Neural cell (in vitro differentiated cells): ENCODE measurements at places on chromosomes 3 and 15. TPM values are rescaled to one million over a fixed set of nuclear protein-coding genes. Genes with fewer than 3 reads are reported as not detected.

Gene ADGRG7
- polyA plus RNA-seq: not detected in 2 replicates

Gene C3orf49
- polyA plus RNA-seq: not detected in 2 replicates

Gene TRH
- polyA plus RNA-seq: 2.6 TPM in 2 replicates

Gene LNP1
- 19.2 and 19.7 TPM in 2 replicates for polyA plus RNA-seq

Gene ALPK3
- 0.24 TPM in 1 of 2 replicates, not detected in the other for polyA plus RNA-seq

Gene SCN5A
- polyA plus RNA-seq: 0.24 TPM in 1 of 2 replicates, not detected in the other

Gene KBTBD8
- polyA plus RNA-seq: 4.7 and 5.0 TPM in 2 replicates

Gene CCR3
- not detected in 2 replicates for polyA plus RNA-seq

Gene RBPMS2
- polyA plus RNA-seq: not detected in 2 replicates

Gene DAZL
- 0.20 TPM in 1 of 2 replicates, not detected in the other for polyA plus RNA-seq

Gene KIF15
- polyA plus RNA-seq: 1.2 and 5.8 TPM in 2 replicates

Gene ELL3
- polyA plus RNA-seq: 2.2 TPM in 1 of 2 replicates, not detected in the other

Gene HOMER2
- 21.7 and 26.9 TPM in 2 replicates for polyA plus RNA-seq

Gene SLC12A1
- 0.54 and 0.67 TPM in 2 replicates for polyA plus RNA-seq

Gene FAM98B
- polyA plus RNA-seq: 8.9 and 12.7 TPM in 2 replicates

Gene SLC27A2
- 3.5 and 3.7 TPM in 2 replicates for polyA plus RNA-seq

Gene IQCF5
- polyA plus RNA-seq: not detected in 2 replicates

Gene MNS1
- not detected in 2 replicates for polyA plus RNA-seq

Gene ENTPD3
- polyA plus RNA-seq: 2.8 and 3.1 TPM in 2 replicates

Gene WDR93
- 0.41 TPM in 1 of 2 replicates, not detected in the other for polyA plus RNA-seq

Gene UACA
- 0.10 and 5.1 TPM in 2 replicates for polyA plus RNA-seq

Gene IFRD2
- 41.8 and 76.4 TPM in 2 replicates for polyA plus RNA-seq

Gene CNTN4
- polyA plus RNA-seq: 10.6 and 13.9 TPM in 2 replicates

Gene NCKIPSD
- polyA plus RNA-seq: 19.0 and 29.3 TPM in 2 replicates

Gene ZBED2
- polyA plus RNA-seq: not detected in 2 replicates

Gene HIGD2B
- polyA plus RNA-seq: not detected in 2 replicates

Gene TRIM42
- not detected in 2 replicates for polyA plus RNA-seq

Gene ZNF621
- 8.0 and 8.1 TPM in 2 replicates for polyA plus RNA-seq

Gene TMEM207
- 0.27 TPM in 1 of 2 replicates, not detected in the other for polyA plus RNA-seq

Gene ATOSA
- polyA plus RNA-seq: 64.0 and 74.2 TPM in 2 replicates

Gene SNX22
- polyA plus RNA-seq: 0.38 and 0.73 TPM in 2 replicates
